Cortex of kidney (tissue), 1 donor: ENCODE measurements at places on chromosomes 6 and 20.
A peak's percentile ranks its signal among the peaks of the same experiment; 100 is the strongest.

DNA sequence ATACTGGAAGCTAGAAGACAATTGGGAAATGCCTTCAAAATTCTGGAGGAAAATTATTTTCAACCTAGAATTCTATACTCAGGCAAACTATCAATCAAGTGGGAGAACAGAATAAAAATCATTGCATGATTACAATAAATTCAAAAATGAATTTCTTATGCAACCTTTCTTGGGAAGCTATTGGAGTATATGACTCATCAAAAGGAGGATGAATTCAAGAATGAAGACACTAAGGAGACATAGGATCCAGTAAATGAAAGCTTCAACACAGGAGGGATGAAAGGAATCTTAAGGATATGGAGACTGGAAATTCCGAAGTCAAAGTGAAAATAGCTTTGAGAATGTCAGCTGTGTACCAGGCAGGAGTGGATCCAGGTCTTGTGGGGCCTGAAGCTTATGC lies 12.6 kb upstream of the UBR2 start:
- no peak for DNase-seq

- no peak for DNase-seq
Observed at GRCh38 chr20:40427026-40427425, 262.0 kb downstream of the MAFB start.

DNA sequence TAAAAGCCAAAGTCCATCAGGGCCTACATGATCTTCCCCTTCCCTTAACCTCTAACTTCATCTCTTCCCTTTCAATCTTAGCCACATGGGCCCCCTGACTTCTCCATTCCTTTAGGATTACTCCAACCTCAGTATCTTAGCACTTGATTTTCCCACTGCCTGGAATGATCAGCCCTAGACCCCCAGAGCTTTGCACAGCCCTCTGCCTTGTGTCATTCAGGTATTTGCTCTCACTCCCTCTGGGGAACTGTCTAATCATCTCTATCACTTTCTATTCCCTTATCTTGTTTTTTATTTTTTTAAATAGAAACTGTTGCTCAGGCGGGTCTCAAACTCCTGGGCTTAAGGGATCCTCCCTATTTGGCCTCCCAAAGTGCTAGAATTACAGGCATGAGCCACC lies 13.3 kb upstream of the ZNFX1 start:
- no peak for DNase-seq

GRCh38 chr20:38184101-38184500 lies 19.0 kb upstream of the TGM2 start:
- DNase-seq = no peak

DNA sequence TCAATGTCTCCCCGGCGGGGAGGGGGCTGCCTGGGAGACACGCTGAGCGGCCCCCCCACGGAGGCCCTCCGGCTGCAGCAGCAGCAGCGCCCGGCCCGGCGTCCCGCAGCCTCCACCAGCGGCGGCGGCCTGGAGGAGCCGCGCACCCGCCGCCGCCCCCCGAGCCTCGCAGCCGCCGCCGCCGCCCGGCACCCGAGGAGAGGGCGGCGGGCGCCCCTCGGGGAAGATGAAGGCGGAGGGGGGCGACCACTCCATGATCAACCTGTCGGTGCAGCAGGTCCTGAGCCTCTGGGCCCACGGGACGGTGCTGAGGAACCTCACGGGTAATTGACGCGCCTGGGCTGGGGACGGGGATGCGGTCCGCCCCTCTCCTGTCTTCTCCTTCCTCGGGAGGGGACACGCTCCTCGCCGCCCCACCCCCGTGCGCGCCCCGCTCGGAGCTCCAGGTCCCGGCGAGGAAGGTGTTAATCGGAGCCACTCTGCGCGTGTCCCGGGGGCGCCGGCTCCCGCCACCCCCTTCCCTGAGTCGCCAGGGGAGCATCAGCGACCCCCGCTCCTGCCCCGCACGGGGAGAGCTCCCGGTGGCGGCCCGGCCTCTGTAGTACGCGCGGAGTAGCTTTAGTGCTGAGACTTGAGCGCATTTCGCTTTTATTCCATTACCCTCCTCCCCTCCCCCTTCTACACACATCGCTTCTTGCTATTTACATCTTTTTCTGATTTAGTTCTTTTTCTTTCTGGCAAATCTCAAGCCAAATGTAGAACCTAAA lies 686 bp downstream of the TMEM170B start:
- DNase-seq = peak; percentile 7

DNA sequence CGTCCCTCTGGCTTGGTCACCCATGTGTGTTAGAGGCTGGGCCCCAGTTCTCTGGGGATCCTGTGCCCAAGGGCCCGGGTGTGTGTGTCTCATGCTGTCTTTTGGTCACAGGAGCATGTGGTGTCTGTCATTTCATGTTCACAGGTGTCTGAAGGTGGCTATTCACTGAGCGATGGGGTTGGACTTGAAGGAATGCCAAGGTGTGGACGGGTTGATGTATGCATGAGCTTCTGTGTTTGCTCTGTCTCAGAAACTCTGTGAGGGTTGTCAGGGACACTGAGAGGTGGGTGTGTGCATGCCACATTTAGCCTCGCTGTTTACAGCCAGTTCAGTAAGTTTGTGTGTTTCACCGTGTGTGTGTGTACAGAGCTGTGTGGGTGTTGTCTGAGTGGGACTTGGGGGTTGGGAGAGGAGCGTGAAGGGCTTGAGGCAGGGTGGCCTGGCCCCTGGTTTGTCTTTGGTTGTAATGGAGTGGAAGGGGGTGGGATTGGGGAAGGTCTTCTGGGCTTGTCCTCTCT lies 1.2 kb downstream of the DDR1 start:
- no peak for DNase-seq

DNA sequence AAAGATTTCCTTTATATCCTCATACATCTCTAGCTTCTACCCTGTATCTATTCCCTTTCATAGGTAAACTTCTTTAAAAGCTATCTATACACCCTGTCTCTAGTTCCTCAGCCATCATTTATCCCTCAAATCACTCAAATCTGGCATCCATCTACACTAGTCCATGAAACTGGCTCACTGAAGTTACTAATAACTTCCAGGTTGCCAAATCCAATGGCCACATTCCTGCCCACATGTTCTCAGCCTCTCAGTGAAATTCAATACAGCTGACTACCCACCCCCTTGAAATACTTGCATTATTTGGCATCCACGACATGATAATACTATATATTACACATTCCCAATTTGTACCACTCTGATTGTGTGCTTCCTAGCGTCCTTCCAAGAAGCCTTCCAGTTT lies 8.7 kb downstream of the REPS1 start:
- DNase-seq = no peak

GRCh38 chr6:113669606-113670005 lies 187.5 kb upstream of the MARCKS start:
- DNase-seq = no peak

DNA sequence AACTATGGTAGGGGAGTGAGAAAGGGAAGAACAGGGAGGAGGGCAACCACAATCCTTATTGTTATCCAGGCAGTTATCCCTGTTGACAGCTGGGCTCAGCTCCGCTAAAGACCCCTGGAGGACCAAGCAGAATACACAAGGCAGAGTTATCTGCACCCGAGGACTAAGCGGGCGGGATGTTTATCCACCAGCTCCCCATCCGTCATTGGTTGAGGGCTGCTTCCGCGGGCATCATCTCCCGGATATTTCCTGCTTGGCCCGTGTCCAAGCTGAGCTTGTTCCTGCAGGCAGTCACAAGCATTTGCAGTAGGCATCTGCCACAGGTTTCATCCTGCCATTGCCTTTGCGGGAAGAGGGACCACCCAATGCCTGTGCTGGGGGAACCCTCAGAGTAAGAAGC lies 102.1 kb downstream of the DLGAP4 start:
- DNase-seq = no peak

- no peak for DNase-seq
Observed at GRCh38 chr6:2552526-2553154, 198.1 kb downstream of the MYLK4 start.

- DNase-seq = no peak
Observed at GRCh38 chr6:141077355-141078333, 1055.1 kb upstream of the GJE1 start.

DNA sequence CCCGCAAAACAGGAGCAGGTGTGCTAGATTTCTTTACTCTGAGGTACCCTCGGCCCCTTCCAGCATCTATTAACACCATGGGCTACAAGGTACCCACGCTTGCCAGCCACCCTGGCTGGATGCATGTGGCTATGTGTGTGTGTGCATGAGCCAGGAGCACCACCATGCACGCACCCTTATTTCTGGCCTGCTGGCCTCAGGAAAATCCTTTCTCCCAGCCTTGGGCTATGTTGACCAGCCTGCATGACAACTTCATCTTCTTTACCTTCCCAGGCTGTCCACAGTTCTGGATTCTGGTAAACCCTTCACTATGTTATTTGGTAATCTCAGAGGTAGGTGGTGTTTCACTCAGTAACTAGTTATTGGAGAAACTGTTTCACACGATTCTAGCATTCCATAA lies 40.4 kb downstream of the GPR6 start:
- DNase-seq = no peak
